ENCODE measurements at places on chromosomes 3 and 15.

DNA sequence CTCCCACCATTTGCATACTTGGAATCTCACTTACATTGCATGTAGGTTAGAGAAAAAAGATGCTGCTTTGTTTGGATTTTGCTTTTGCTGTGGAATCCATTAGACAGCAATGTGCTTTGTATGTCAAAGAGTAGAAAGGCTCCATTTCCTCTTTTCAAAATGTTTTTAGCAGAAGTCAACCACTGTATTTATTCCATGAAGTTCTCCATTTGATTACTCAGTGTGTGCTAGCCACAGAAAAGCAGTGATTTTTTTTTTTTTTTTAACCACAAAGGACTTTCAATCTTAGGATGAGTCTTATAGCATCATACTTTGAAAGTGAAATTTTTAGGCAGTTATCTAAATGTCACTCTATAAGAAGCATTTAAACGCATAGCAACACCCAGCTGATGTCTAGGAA, 285.0 kb upstream of the ADAMTS9 start:
- no peak for DNase-seq

DNA sequence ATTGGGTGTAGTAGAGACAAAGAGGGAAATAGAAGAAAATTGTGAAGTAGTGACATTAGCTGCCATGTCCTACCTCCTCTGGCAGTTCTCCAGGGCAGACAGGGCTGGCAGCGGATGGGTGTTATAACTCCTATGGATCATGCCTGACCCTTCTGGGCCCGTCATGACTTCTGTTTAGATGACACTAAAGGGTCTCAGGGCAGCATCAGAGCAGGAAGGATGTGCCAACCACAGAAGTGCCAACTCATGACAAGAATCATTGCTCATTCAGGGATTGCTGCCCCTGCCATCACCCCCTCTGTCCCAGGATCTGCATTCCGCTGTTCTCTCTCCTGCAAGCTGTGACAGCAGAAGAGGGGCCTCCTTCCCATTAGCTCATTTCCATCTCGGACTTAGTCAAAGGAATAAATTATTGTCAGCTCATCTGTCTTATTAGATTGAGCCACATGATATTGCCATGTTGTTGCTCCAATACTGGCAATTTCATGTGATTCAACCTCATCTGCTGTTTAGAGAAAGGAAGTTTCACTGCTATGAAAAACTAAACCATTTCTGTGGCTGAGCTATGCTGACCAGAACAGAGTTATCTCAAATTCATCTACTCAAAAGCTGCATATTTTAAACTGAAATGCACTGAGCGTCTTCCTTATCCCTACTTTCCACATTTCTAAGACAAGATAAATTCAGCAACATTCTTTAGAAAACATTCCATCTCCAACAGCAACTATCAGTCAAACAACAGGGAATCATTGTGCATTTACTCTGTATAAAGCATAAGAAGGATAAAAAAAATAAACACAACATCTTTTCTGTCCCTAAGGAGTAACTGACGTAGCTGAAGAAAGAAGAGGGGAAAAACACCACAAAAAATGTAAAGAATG, 271.6 kb downstream of the FHIT start:
- DNase-seq: no peak

DNA sequence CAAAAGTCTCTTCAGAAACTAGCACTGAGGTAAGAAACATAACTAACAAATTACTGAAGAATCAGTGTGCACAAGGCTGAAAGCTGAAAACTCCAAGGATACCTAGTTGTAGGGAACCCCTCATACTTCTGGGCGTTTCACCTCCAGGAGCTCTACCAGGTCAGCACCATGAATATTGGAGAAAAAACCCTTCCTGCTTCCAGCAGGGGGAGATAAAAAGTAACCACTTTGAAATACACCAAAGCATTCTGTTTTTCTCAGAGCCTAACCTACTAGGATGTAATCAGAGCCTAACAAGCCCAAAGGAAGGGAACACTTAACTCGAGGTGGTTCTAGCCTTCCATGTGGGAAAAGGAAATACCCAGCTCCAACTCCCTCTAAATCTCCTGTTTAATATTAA, 175.8 kb upstream of the MME start:
- no peak for DNase-seq

- no peak for DNase-seq
Measured at GRCh38 chr3:133254151-133254550, 145.7 kb upstream of the BFSP2 start.

GRCh38 chr3:151037746-151038477, 47.6 kb upstream of the MED12L start:
- DNase-seq: no peak

- no peak for DNase-seq
Measured at GRCh38 chr3:128967748-128968355, 26.0 kb downstream of the CFAP92 start.

- DNase-seq: no peak
Measured at GRCh38 chr3:49296781-49297411, 19.9 kb upstream of the C3orf62 start.

GRCh38 chr3:192772240-192772894, 45.0 kb upstream of the FGF12 start:
- DNase-seq: no peak

- no peak for DNase-seq
Measured at GRCh38 chr3:188316723-188317070, 162.7 kb downstream of the LPP start.

GRCh38 chr15:68900027-68900426, 30.3 kb upstream of the SPESP1 start:
- no peak for DNase-seq

DNA sequence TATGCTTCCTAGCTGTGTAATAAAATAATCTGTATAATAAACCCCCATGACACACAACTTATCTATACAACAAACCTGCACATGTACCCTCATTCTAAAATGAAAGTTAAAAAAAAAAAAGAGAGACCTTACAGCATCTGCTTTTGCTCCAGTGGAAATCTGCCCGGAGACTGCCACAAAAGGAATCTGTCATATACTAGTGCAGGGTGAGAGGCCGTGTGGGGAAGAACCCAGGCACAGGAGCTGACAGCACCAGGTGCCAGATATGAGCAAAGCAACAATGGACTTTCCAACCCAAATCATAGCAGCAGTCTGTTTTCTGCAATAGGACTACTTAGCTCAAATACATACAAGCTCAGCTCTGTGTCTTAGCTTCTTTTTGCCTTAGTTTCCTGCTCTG, 346.5 kb downstream of the ROBO1 start:
- DNase-seq: no peak

- DNase-seq: no peak
Measured at GRCh38 chr15:40787344-40787841, 17.6 kb downstream of the C15orf62 start.

- DNase-seq: no peak
Measured at GRCh38 chr3:154801729-154802128, 278.4 kb upstream of the MME start.

DNA sequence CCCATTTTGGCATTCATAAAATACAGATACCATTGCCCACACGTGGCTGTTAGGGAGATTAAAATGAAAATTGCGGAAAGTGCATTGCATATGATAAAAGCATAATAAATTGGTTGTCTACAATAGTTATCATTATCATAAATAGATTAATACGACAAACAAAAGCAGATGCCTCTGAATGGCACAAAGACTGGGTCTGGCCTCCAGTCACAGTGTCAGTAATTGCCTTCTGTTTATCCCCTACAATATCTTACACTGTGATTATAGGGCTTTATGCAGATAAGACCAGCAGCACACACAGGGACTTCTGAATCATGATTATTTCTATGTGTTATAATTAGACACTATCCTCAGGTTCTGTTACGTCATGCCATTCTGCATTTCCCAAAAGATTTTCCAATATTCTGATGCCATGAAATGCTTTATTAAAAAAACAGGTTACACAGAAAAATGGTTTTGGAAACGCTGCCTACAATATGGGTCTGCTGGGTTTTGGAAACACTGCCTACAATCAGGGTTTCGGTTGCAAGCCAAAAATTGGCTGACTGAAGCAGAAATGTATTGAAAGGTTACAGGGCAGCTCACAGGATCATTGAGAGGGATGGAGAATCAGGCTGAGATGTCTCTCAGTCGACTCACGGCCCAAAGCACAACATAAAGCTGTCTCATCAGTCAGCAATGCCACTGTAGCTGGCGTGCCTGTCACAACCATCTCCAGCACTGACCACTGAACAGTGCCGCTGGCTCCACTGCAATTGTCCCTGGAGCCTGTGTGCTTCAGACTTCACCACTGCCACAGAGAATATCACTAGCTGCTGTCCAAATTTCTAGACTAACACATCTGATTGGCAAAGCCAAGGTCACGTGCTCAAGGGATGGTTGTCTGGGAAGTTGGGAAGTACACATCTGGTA, 248.1 kb downstream of the ERC2 start:
- no peak for DNase-seq

- DNase-seq: no peak
Measured at GRCh38 chr15:96183867-96184266, 146.6 kb upstream of the NR2F2 start.

- DNase-seq: no peak
Measured at GRCh38 chr3:20563985-20564384, 378.0 kb upstream of the SGO1 start.

DNA sequence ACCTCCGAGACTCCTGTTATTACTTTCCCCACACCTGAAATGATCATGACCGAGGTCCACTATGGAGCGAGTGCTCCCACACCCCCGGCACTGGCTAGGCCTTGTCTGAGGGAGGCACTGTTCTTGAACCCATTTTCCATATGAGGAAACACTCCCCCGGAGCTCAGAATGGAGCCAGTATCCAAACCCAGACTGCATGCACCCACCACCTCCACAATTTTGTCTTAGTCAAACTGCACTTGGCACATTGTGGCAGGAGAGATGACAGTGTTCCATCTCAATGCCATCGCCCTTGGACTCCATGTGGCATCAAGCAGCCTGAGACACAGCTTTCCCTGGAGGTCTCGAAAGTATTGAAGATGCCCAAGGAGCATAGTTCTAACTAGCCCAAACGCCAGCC, 154.1 kb downstream of the NUP210 start:
- no peak for DNase-seq

All from D721Med (cell line).